ENCODE measurements at places on chromosomes 1 and 21. TPM values are rescaled to one million over a fixed set of nuclear protein-coding genes. Genes with fewer than 3 reads are reported as not detected.

Gene PDZK1
- 1.1 TPM for total RNA-seq

Gene CCDC27
- not detected for total RNA-seq

Gene HAO2
- not detected for total RNA-seq

Gene TEDDM1
- not detected for total RNA-seq

Gene IGFN1
- total RNA-seq: 0.44 TPM

Gene MYOG
- total RNA-seq: not detected

Gene ZNF648
- total RNA-seq: not detected

Gene TNFSF4
- total RNA-seq: 0.09 TPM

Gene DAB1
- not detected for total RNA-seq

Gene SLAMF1
- not detected for total RNA-seq

Gene ATP13A2
- total RNA-seq: 27.2 TPM

Gene HPDL
- 2.7 TPM for total RNA-seq

Gene HCRTR1
- not detected for total RNA-seq

Gene C2CD4D
- total RNA-seq: not detected

Gene ATF3
- total RNA-seq: 20.8 TPM

Gene AUNIP
- total RNA-seq: 9.4 TPM

Gene LCE2A
- not detected for total RNA-seq

Gene TDRD5
- not detected for total RNA-seq

Gene HRNR
- not detected for total RNA-seq

Gene DYNLT5
- total RNA-seq: not detected

Gene NIBAN1
- total RNA-seq: 1.1 TPM

Gene OR10Z1
- not detected for total RNA-seq

Gene FAM89A
- 14.4 TPM for total RNA-seq

Gene OR2AK2
- total RNA-seq: not detected

Gene GRIK3
- 0.07 TPM for total RNA-seq

Gene RGL1
- total RNA-seq: 0.79 TPM

Gene SPRR2F
- total RNA-seq: not detected

Gene LTN1
- total RNA-seq: 7.5 TPM

Gene ASPM
- total RNA-seq: 28.5 TPM

Gene CD48
- not detected for total RNA-seq

Gene HMGB4
- not detected for total RNA-seq

Gene FCGR1A
- total RNA-seq: not detected

Gene LCE2C
- total RNA-seq: not detected

Gene IFI44L
- total RNA-seq: 0.02 TPM

Gene CD52
- not detected for total RNA-seq

Gene LRRN2
- total RNA-seq: 9.6 TPM

Gene NFIA
- total RNA-seq: 13.1 TPM

Gene HES2
- 5.2 TPM for total RNA-seq

Gene SLC9C2
- total RNA-seq: not detected

Gene AGMAT
- total RNA-seq: 7.8 TPM

Gene GUCA2A
- total RNA-seq: not detected

Gene IVL
- 0.09 TPM for total RNA-seq

Gene LINGO4
- not detected for total RNA-seq

Gene FALEC
- not detected for total RNA-seq

Gene PROK1
- total RNA-seq: not detected
